Urothelium cell line (cell line): ENCODE measurements at places on chromosomes 7 and 10.

DNA sequence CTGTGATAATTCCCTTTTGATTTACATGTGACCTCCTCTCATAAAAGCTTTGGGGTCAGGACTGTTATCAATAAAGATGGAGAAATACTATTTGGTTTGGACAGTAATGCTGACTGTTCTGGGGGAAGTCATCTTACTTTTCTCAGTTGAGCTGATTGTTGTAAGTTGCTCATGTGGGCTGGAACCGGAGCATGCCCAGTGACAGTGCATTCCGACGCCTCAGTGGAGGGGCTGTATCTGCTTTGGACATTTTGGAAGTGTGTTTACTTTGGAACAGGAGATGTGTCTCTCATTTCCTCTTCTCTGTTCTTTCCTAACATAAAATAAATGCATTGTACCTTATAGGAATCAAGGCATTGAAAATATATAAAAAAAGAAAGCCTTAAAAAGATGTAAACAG is 30.1 kb downstream of the RBM33 start:
- DNase-seq, result no peak

DNA sequence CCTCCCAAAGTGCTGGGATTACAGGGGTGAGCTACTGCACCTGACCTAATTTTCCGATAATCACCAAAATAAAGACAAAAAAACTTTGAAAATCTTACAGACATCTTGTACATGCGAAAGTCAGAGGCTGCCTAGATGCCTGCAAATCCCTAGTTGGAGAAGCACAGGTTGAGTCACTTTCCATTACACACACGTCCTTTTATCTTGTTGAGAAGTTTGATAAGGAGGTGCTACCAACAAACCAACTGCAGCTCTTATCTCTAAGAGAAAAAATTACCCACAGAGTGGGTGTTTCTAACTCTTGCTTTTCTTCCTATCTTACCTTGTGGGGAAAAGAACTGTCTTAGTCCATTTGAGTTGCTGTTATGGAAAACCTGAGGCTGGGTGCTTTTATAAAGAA is 589.8 kb downstream of the GALNT17 start:
- no peak for DNase-seq

GRCh38 chr7:90853205-90853604 is 257.1 kb downstream of the CDK14 start:
- no peak for DNase-seq

GRCh38 chr10:16392531-16393069 is 44.2 kb upstream of the PTER start:
- no peak for DNase-seq

GRCh38 chr10:17854044-17854652 is 45.0 kb downstream of the MRC1 start:
- no peak for DNase-seq
